Activated naive CD8-positive, alpha-beta T cell treated with anti-CD3 and anti-CD28 coated beads, Interleukin-2, amount 50 U/mL, for 24 hours (primary cell): ENCODE measurements at places on chromosomes 16 and 17.

DNA sequence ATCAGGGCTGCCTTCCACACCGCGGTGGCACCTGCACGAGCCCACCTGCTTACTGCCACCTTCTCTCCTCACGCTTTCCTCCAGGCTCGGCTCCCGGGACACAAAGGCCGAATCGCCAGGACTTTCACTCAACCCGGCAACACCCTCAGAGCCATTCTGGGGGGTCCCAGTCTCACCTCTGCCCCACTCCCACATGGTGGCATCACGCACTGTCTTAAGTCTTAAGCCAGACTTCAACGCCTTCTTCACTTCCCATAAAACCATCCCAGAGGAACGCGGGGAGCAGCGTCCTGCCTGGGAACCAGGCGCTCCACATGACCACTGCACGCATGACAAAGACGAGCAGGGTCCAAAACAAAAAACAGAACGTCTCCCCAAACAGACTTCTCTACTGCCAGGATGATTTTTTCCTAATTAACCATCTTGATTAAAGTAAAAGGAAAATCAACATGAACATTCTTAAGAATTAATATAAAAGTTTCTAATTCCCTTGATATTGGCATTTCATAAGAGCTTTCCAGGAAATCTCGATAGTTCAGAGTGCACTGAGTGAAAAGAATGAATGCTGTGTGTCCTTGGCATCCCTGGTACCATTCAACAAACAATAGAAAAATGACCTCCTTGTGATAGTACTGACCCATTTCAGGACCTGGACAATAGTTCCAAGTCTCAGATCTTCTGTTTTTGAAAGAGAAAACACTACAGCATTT is 2.6 kb downstream of the CANT1 start:
- no peak for DNase-seq

DNA sequence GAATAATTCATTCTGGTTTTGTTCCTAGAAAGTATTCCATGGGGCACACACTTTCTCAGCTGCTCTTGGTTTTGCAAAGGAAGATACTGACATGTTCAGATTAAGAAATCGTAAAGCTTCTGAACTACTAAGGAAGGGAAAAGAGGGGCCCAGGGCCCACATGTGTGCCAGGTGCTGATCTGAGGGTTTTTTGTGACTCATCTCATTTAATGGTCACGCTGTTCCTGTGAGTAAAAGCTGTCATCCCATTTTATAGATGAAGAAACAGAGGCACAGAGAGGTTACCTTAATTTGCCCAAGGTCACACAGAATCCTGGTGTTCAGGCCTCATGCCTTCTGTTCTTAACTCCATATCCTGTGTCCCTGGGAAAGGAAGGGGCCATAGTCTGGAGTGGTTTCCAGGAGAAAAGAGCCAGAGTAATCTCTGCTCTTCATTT is 113.2 kb downstream of the MSI2 start:
- no peak for DNase-seq

- no peak for DNase-seq
Observed at GRCh38 chr17:71380936-71381335, 739.9 kb upstream of the SOX9 start.

GRCh38 chr16:84818133-84818532 is 1.7 kb upstream of the CRISPLD2 start:
- no peak for DNase-seq

GRCh38 chr16:58128181-58128631 is 975 bp downstream of the CFAP20 start:
- no peak for DNase-seq
